ENCODE measurements at places on chromosomes 12 and 14. TPM values are rescaled to one million over a fixed set of nuclear protein-coding genes. Genes with fewer than 3 reads are reported as not detected.

GRCh38 chr12:130835011-130835410 is 4.0 kb downstream of the STX2 start:
- peaks cover 63% of the 10 kb centered on the region for H3K4me1 ChIP-seq
- H3K27me3 ChIP-seq, result no peaks in the 10 kb centered on the region
- no peak overlapping the region for H3K27ac ChIP-seq
- no peak overlapping the region for H3K4me3 ChIP-seq
- H3K36me3 ChIP-seq, result peaks cover 2% of the 10 kb centered on the region

Gene GALNT6
- 0.94 TPM for total RNA-seq

GRCh38 chr14:88030079-88030478 is 25.1 kb downstream of the GPR65 start:
- H3K36me3 ChIP-seq, result no peaks in the 10 kb centered on the region
- H3K4me3 ChIP-seq, result no peak overlapping the region
- no peak for DNase-seq
- H3K27me3 ChIP-seq, result peaks cover 9% of the 10 kb centered on the region
- no peaks in the 10 kb centered on the region for H3K4me1 ChIP-seq

DNA sequence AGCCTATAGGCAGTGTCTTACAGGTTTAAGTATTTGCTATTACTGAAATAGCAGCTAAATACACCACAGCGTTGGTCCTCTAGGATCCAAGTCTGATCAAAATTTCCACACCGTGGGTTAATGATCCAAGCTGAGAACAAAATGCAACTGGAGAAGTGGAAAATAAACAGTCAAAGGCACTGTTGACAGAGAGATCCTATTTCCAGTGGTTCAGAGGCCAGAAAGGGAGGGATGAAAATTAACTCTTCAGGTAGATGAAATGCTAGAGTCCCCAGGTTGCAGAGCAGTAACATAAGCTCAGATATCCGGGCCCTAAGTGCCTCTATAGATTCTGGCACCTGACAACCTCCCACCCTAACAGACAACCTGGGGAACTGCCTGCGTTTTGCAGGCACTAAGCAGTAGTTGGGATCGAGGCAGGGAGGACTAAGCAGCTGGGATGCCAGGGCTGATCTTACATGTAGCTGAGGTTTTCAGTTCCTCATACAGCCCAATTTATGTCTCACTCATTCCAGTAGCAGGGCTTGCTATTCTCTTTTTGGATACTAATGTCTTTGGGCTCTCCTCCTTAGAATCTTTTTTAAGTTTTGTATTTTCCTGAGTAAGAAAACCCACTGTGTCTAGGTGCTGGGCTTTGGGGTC is 42.7 kb upstream of the CRACR2A start:
- no peak overlapping the region for H3K27ac ChIP-seq
- H3K4me3 ChIP-seq, result no peak overlapping the region
- no peaks in the 10 kb centered on the region for H3K36me3 ChIP-seq
- peaks cover 3% of the 10 kb centered on the region for H3K27me3 ChIP-seq

DNA sequence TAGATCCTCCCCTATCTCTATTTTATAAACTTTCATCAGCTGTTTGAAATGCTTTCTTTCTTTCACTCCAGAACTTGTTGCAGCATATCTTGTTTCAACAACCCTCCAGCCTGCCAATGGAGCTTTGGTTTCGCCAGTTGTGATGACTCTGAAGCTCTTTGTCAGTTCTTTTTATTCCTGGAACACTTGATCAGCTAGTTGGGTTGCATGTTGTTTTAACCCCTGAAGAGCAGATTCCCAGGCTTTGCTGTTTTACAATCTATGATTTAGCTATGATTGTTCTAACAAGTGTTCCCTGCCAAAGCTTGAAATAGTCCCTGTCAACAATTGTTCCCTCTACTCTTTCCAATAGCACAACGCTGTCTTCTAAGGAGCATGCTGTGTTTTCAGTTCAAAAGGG is 50.6 kb upstream of the FUT8 start:
- no peak for DNase-seq
- no peak overlapping the region for H3K4me3 ChIP-seq
- no peaks in the 10 kb centered on the region for H3K36me3 ChIP-seq
- H3K27me3 ChIP-seq, result peaks cover 8% of the 10 kb centered on the region
- peaks cover 6% of the 10 kb centered on the region for H3K4me1 ChIP-seq

DNA sequence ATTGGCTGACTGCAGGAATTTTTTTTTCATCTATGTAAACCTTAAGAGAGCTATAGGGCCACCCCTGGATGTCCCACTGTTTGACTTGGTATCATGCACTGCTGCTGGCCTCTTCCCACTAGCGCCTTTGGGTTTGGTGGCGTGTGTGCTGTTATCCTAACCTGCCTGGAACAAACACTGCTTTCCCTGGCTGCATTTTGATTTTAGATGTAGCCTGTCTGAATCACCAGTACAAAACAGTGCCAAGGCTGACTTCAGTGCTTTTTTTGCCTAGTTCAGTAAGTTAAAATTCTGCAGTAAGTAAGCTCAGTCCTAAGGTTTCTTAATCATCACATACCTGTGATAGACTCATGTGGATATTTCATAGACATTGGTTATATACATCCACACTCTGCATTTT is 99.2 kb downstream of the EML1 start:
- H3K4me1 ChIP-seq, result peaks cover 14% of the 10 kb centered on the region
- peaks cover 5% of the 10 kb centered on the region for H3K36me3 ChIP-seq
- no peak overlapping the region for H3K4me3 ChIP-seq

DNA sequence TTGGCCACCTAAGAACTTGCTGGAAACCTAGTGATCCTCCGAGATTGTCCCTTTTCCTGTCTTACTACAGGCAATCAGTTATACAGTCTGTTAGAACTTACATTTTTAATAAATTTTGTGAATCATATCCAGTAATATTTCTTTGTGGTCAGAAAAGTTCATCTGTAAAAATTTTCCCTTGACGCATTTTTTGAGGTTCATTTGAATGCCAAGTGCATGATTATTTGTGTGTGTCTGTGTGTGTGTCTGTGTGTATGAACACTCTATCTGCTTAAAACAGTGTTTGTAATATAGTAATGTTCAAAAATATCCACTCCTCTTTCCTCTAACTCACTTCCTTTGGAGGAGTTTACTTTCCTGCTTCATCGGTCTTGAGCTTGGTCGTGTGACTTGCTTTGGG is 468.7 kb upstream of the FLRT2 start:
- H3K4me1 ChIP-seq, result peaks cover 13% of the 10 kb centered on the region
- H3K27me3 ChIP-seq, result no peaks in the 10 kb centered on the region
- no peaks in the 10 kb centered on the region for H3K36me3 ChIP-seq
- no peak for DNase-seq

GRCh38 chr12:112327209-112327938 is 54.9 kb downstream of the HECTD4 start:
- peaks cover 9% of the 10 kb centered on the region for H3K4me1 ChIP-seq
- H3K27me3 ChIP-seq, result no peaks in the 10 kb centered on the region
- no peak overlapping the region for H3K27ac ChIP-seq
- no peaks in the 10 kb centered on the region for H3K36me3 ChIP-seq
- no peak for DNase-seq

DNA sequence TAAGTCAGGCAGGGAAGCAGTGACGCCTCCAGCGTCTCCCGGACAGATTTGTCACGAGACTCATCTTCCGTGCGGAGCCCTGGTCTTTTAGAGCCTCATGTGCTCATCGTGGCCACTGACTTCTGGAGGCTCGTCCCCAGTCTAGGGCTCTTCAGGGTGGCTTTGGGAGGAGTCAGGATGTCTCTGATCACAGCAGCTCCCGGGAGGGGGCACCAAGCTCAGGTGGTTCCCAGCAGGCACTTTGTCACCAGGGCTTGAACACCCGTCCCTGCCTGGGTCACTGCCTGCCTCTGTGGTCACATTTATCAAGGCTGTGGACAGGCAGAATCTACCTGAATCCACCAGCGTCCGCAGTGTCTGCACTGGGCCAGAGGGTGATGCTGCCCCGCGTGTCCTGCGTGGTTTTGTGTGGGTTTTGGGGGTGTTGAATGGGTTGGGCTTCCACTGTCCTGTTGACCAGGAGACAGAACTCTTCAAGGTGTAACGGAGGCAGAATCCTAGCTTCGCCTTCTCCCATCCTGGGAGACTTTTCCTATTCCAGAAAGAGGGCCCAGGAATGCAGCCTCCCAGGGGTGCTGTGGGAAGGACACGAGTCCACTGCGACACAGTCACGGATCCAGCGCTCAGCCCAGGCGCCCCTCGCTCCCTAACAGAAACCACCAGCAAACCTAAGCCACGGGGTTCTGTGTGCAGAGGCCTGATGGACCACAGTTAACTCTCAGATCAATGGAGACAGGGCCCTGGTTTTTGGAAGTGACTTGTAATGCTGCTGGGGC is 132.3 kb downstream of the ADGRD1 start:
- H3K27me3 ChIP-seq, result no peaks in the 10 kb centered on the region
- no peaks in the 10 kb centered on the region for H3K4me1 ChIP-seq
- no peaks in the 10 kb centered on the region for H3K36me3 ChIP-seq
- peak; percentile 68 for DNase-seq

DNA sequence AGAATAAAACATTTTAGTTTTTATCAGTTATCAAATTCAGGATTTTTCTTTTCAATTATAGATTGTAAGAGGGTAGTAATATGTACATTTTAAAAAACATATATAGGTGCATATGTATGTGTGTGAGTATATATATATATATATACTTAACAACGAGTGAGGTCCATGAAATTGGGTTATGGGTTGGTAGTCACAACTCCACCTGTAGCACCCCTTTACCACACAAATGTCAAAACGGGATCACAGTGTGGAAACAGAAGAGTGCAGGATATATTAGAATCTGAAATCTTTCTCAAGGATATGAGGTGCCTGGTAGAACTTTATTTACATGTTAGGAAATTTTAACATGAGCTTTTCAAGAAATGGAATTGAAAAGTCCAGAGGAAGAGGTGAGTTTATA is 31.3 kb downstream of the MIA2 start:
- H3K4me1 ChIP-seq, result peaks cover 32% of the 10 kb centered on the region
- H3K27ac ChIP-seq, result peak overlapping the region; percentile 96
- no peak for DNase-seq

- no peak overlapping the region for H3K27ac ChIP-seq
- H3K4me1 ChIP-seq, result no peaks in the 10 kb centered on the region
- no peaks in the 10 kb centered on the region for H3K36me3 ChIP-seq
- no peak for DNase-seq
These were observed 15.7 kb downstream of the SPX start for GRCh38 chr12:21541773-21542172.

DNA sequence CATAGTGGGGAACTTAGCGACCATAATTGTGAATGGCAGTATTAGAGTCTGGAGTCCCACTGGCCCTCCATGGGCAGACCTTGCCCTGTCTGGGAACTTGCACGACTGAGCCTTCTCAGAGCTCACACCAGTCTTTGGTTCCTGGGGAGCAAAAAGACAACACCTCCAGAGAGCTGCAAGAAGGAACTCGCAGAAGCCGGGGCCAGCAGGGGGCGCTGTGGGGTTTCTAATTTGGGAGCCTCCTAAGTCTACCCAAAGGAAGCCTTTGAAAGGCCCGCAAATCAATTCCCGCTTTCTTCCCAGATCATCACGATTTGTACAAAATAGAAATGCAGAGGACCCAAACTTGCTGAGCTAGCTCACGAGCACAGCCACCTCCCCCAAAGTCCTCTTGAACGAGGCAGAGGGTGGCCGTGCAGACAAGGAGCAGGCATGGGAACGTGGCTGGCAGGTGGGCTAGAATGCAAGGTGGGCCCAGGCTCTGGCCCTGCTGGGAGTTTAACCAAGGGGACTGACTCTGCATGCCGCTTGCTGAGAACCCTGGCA is 46.3 kb upstream of the FBXO21 start:
- peak; percentile 90 for DNase-seq
- H3K4me1 ChIP-seq, result no peaks in the 10 kb centered on the region
- H3K27me3 ChIP-seq, result peaks cover 3% of the 10 kb centered on the region
- no peak overlapping the region for H3K27ac ChIP-seq
- H3K36me3 ChIP-seq, result no peaks in the 10 kb centered on the region

Gene RITA1
- total RNA-seq, result 19.9 TPM

GRCh38 chr12:18153826-18154225 is 63.8 kb upstream of the RERGL start:
- peaks cover 9% of the 10 kb centered on the region for H3K27me3 ChIP-seq
- H3K36me3 ChIP-seq, result no peaks in the 10 kb centered on the region
- H3K4me3 ChIP-seq, result no peak overlapping the region
- no peak overlapping the region for H3K27ac ChIP-seq
- no peak for DNase-seq

- H3K27me3 ChIP-seq, result peaks cover 15% of the 10 kb centered on the region
- no peak overlapping the region for H3K27ac ChIP-seq
- H3K36me3 ChIP-seq, result no peaks in the 10 kb centered on the region
- no peak for DNase-seq
- H3K4me1 ChIP-seq, result no peaks in the 10 kb centered on the region
These were observed 58.8 kb upstream of the SLC24A4 start for GRCh38 chr14:92264195-92264594.

Gene CINP
- 30.7 TPM for total RNA-seq

All from osteocyte (in vitro differentiated cells).